ENCODE measurements at places on chromosomes 16 and 17.

DNA sequence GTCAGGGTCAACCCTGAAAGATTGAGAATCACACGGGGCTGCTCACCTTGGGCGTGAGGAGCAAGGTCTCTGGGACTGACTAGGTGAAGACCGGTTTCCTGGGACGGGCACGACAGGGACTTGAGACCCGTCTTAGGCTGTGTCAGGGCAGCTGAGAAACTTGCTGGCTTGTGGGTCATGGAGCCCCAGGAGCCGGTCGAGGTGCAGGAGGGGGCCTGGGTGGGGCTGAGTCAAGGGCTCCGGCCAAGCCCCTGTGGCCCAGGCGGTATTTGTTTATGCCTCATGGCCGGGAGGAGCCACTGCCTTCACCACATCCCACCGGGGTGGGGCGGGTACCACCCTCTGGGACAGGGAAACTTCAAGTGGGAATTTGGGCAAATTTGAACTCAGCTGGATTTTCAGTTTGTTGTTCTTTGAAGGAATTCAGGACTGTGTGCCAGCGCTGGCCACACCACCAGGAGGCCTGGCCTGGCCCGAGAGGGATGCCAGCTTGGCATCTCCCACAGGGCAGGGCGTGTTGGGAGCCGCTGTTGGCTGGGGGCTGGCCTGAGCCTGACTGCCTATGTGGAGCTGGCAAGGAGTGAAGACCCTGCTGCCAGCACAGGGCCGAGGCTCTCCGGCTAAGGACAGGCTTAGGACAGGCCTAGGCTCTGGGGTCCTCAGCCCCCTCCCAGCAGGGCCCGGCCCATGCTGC, 116.1 kb downstream of the METRNL start:
- DNase-seq: no peak

- no peak for DNase-seq
Observed at GRCh38 chr17:82287868-82288801, 14.6 kb upstream of the CSNK1D start.

- DNase-seq: no peak
Observed at GRCh38 chr16:87705771-87706277, 60.0 kb downstream of the KLHDC4 start.

DNA sequence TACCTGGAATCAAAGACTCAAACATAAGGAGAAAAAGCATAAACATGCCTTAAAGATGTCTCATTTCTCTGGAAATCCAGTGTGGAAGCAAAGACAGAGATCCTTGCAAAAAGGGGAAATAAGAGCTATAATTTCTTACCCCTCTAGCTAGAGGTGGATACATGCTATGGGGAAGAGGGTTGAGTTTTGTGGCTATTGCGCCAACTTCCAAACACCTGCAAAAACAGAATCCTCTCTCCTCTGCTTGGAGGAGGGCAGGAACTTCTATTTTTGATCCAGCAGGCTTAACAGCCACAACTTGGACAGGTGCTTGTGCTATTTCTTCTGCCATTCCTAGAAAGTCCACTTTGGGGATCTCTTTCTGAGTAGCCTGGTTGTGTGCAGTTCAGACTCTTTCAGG, 21.5 kb upstream of the NUDT7 start:
- DNase-seq: no peak

DNA sequence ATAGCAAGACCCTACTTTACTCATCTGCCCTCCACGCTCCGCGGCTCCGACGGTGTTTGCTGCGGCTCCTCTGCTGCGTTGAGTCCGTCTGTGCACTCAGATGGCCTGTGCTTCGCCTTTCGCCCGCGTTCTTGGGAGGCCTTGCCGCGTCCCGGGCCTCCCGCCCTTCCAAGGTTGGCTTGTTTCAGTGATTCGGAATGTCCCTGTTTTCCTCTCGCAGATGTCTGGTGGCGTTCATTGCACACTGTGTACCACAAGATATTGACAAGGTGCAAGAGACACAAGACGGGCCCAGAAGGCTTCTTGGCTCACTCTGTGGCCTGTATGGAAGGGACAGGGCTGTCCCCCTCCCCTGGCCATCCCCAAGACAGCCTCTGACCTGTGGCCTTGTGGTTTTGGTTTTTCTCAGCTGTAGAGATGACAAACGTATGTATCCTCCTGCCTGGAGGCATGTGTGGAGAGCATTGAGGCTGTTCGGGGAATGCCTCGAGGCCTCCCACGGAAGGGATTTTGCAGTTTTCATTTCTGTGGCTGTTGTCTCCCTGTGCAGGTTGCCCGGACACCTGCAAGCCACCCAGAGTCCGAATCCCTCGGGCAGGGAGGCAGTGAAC, 15.4 kb downstream of the MGRN1 start:
- DNase-seq: no peak

- no peak for DNase-seq
Observed at GRCh38 chr17:63998721-63999679, 849 bp downstream of the PRR29 start.

DNA sequence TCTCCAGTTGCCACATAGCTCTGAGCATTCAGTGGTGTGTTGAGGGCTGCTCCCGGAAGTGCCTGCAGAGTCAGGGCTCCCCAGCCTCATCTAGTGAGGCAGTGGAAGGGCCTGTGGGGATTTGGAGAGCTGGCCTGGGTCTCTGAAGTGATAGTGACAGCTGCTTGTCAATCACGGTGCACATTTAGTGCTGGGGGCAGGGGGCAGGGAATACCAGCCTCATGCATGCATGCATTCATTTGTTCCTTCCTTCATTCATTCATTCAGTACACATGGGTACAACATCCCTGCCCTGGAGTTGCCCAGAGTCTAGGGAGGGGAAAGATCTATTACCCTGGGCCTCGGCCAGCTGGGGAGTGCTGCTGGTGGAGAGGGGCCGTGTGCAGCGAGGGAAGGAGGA, 11.3 kb upstream of the STH start:
- no peak for DNase-seq
